ENCODE measurements at places on chromosomes 4 and X.

DNA sequence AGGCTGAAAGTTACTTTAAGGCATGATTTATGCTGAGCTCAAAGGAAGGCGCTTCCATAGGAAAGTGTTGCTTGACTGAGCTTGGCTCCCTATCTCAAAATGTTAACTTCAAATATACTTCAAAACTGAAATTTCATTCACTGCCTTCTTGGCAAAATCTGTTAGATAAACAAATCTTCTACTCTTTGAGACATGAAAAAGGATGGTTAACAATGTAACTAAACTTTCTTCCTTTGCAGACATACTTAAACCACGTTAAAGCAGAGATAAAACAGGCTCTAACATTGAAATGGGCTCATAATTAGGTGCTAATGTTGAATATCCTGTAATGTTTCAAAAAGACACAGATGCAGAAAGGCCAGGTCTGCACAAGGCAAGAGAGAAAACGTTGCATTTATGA, 110.4 kb downstream of the AMELX start:
- DNase-seq = no peak

- DNase-seq = peak; percentile 68
These were observed at the start of gene ELF2 for GRCh38 chr4:139177049-139177868. ELF2 (minus strand) TSS chr4:139177218; CDS start chr4:139137701, 39,517 bp downstream.

- no peak for DNase-seq
These were observed 579 bp downstream of the ABCD1 start for GRCh38 chrX:153725039-153725831.

GRCh38 chr4:24805566-24805965, 10.2 kb downstream of the SOD3 start:
- no peak for DNase-seq

DNA sequence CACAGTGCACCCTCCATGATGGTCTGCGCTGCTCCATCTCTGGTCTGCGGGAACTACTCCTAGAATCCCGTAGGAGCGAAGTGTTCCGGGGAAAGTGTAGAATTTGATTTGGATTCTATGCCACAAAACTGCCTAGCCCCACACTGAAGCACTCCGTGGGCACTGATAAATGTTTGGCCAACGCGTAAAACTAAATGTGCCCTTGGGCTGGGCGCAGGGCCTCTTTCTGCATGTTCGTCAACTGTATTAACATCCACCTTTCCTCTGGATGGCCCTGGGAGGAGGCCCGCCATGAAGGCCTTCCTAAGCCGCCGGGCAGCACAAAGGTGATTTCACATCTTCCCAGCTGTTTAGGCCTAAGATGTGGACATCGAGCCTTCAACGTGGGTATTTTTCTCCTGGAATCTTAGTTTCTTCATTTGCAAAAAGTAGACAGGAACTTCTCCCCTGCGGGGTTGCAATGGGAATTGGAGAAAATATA, 2.6 kb downstream of the MSX1 start:
- DNase-seq = no peak

GRCh38 chr4:41661442-41662076, 87.0 kb downstream of the PHOX2B start:
- no peak for DNase-seq

- DNase-seq = no peak
These were observed 170.9 kb downstream of the FRMPD4 start for GRCh38 chrX:12309040-12309743.

GRCh38 chr4:101238706-101239105, 108.6 kb downstream of the PPP3CA start:
- no peak for DNase-seq

- no peak for DNase-seq
These were observed 1.3 kb downstream of the RIPPLY1 start for GRCh38 chrX:106901781-106902219.

DNA sequence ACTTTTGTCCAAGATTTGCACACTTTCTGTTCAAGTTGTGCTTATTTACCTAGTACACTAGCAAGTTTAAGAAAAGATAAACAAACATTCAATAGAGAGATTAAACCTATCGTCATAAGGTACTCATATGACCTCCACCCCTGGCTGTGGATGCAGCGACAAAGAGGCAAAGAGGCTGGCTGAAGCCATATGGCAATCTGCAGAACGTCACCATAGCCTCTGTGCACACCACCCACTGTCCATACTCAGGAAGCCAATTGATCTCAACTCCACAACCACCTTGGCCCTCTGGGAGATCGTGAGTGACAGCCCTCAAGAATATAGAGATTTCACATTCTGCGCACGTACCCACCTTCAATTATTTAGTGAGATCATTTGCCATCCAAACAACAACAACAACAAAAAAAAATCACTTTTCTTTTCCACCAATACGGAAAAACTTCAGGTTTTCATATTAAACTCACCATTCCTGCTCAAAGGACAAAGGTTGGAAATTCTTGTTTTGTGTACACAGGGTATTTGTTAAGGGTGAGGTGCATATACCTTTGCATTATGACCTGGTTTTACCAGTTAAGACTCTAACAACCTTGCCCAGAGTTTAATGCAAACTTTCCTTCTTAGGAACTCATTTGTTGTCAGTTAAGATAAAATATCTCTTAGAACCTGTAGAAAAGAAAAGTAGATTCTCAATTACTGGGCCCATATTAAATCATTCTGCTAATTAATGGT, 243.0 kb upstream of the FSTL5 start:
- DNase-seq = no peak

DNA sequence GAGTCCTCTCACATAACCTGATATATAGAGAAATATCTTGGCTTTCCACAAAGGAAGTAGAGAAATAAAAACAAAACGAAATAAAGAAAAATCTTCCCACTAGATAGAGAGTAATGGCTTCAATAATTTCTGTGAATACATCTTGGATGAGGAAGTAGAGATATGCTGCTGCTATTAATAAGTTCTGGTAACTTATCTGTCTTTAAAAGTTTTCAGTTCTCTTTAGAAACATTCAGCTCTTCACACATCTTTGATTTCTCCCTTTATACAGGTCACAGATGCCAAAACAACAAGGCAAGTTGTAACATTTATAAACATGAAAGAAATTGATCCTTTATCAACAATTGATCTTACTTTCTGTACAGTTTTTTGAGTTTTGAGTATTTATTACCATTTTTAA, 615.8 kb downstream of the TRAM1L1 start:
- no peak for DNase-seq

DNA sequence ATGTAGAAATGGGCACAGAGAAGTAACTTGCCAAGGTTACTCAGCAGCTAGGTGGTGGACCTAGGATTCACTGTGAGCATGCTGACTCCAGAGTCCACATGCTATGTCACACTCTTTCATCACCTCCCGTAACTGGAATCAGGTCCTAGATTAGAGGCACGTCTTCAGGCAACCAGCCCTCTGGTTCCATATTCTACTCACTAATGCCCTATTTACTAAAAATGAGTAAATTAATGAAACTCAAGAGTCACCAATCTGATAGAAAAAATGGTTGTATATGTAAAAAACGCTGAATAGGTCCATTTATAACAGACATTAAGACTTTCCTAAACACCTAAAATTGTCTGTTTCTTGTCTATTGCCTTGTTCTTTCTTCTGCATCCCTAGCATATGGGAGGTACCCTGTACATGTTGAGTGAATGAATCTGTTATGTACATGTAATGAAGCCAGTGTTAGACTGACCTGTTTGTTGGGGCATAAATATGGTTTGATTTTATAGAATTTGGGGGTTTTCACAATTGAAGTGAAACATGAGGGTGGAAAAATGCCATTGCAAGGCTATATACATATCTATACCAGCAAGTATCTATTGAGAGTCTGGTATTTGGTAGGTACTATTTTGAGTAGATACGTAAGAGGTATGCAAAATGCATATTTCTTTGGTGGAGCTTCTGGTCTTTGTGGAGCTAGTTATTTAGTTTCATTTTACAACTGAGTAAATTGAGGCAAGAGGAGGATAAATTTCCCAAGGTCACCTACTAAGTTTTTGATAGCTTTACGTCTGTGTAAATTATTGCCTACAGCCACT, 7.5 kb upstream of the RUFY3 start:
- DNase-seq = no peak

- no peak for DNase-seq
These were observed 11.8 kb downstream of the HTN1 start for GRCh38 chr4:70062000-70062399.

- DNase-seq = no peak
These were observed 13.1 kb upstream of the SULT1B1 start for GRCh38 chr4:69773484-69773883.

- DNase-seq = peak; percentile 5
These were observed 45.8 kb upstream of the MSANTD1 start for GRCh38 chr4:3202836-3203820.

GRCh38 chrX:68991691-68992345, 163.0 kb downstream of the EFNB1 start:
- no peak for DNase-seq

- DNase-seq = no peak
These were observed 231.5 kb downstream of the BCOR start for GRCh38 chrX:39866229-39866628.

DNA sequence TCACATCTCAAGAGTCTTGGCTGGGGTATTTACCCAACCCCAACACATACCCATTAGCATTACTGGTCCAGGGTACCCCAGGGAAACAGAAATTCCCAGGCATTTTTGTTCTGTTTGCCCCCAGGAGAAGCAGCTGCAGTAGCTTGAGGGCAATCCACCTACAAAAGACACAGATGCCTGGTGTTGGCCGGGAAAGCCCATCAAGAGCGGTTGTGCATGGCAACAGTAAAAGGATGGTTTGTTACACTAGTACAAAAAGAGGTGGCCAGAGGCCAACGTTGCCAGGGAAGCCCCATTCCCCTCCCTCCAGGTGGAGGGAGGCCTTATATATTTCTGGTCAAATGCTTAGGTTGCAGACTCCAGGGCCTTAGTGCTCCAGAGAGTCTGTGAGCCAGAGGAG, 637.8 kb downstream of the BCOR start:
- no peak for DNase-seq

DNA sequence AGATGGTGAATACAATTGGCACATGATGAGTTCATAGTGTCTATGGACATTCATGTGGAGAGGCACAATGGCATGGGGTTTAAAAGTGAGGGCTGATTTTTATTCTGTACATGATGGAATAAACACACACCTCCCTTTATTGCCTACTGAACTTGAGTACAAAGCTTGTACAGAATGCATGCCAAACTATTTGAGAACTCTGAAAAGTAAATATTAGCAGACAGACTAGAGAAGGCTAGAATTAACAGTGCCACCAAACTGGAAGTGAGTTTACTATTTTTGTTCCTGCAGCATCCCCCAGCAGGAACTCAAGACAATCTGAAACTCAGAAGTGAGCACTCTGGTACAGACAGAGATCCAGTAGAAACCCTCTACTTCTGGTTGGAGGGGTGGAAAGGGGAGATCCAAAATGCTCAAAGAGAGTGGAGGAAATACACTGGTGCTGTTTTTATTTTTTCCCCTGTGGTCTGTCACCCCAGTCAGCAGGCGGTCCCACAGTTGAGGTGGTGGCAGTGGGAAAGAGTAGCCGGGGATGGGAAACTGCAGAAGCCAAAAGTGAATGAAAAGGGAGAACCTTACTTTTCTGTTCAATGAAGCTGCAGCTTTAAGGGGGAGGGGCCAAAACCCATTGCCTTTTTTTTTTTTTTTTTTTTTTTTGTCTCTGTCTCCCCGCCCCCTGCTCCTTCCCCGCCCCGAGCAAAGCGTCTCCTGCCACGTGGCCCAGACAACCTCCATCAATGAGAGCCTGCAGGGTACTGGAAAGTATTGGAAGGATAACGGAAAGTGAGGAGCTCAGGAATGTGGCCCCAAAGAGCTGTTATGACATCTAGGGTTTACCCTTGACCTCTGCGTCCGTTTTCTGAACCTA, 20.5 kb downstream of the AKAP4 start:
- DNase-seq = no peak

- DNase-seq = no peak
These were observed 836 bp downstream of the PRRG1 start for GRCh38 chrX:37350034-37350365.

- peak; percentile 40 for DNase-seq
These were observed 120.8 kb upstream of the PJA1 start for GRCh38 chrX:69285881-69286564.

DNA sequence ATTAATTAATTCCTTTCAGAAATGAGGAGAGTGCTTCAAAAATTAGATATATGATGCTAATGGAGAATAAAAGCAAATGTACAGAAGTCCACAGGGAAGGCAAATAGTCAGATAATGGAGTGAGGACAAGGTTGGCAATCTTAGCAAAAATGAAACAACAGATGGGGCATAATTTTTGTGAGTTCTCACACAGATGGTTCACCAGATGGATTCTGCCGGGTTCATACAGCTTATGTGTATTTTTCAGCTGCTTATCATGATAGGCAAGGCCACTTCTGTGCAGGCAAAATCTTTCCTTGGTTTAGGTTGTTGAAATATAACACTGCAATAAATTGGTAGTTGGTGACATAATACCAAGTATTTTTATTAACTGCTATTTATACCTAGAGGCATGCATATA, 1539.0 kb upstream of the IGFBP7 start:
- DNase-seq = no peak

DNA sequence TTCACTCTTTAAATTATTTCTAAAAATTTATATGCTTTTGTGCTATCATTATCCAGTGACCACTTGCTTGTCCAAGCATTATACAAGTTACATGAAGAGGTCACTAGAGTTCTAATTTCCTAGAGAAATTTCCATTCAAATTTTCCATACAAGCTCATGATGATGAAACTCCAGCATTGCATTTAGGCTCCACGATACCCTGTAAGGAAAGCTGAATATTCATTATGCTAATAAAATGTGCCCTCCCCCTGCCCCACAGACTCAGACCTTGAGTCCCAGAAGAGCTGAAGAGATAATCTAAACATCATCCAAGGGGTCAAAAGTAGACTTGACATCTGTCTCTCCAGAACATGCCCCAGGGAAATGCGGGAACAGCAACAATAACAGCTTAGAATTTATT, 19.6 kb upstream of the FAM156A start:
- no peak for DNase-seq

DNA sequence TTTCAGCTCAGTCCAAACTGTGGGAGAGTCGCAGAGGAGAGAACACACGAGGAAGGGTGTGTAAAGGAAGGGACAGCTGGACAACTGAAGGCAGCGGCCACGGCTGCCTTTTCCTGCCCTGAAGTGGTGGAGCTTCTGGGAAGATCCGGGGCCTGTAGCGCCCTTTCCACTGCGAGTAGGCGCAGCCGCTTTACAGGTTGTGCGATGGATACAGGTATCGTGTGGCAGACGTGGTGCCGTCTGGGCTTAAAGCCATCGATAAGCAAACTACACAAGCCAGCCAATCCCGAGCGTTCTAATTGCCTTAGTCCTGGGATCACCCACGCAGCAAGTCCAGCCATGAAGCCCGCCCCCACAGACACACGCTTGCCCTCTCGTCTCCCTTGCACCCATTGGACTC, 15.4 kb downstream of the NKX6-1 start:
- DNase-seq = no peak

GRCh38 chr4:88757776-88758175, 60.1 kb upstream of the NAP1L5 start:
- no peak for DNase-seq
